Prostate gland (tissue), 2 donors: ENCODE measurements at places on chromosomes 7 and 10.

DNA sequence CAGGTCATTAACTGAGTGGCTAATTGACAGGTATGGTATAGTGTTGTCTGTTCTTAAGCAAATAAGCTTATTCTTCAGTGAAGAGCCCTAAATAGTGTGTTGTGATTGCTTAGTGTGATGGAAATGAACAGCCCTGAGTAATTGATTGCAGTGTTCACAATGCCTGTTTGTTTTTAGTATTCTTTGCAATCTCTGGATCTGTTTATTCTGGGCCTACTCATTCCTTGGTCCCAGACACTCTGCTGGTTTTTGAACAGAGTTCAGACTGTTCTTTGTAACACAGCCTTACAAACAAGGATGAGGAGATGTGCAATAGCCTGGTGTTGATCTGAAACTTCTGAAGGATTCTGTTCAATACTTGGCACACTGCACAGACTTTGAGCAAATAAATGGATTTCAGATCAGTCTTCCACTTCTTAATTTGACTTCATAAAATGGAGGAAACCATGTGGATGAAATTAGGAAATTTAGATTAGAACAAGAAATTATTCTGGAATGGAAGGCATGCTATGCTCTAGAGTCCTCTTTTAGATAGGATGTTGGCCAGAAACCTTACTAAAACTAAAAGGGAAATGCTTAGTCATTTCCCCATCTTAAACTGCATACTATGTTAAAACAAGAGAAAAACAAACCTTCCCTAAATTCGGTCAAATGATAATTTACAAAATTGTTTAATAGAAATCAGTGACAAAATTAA, 444.2 kb upstream of the SEMA3D start:
- no peak for DNase-seq

DNA sequence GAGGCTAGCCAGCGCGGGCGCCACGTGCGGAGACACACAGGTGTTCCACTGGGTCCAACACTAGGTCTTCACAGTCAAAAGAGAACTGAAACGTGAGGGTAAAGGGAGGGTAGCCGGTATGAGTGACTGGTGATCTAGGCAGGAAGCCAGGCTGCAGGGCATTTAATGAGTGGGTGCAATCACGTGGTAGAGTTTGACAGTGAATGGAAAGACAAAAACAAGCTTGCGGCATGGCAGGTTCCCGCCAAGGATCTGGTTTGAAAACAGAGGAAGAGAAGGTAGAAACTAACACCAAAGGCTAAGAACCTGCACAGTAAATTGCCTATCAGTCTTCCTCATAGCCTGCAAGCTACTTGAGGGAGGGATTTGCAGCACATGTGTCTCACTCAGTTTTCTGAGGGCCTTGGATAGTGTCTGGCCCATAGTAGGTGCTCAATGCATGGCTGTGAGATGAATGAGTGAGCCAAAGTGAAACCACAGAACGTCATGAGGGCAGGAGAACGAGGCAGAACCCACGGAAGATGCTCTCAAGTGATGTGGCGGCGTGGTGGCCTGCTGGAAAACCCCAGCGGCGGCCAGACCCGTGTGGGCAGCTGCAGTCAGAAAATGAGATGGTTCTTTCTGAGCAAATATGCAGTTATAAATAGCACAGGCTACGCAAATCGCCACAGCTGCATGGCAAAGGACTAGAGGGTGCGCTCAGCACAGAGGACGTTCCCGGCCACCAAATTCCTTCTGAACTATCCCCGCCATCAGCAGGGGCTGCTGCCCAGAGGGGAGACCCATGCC, 183.6 kb upstream of the NFE2L3 start:
- no peak for DNase-seq

DNA sequence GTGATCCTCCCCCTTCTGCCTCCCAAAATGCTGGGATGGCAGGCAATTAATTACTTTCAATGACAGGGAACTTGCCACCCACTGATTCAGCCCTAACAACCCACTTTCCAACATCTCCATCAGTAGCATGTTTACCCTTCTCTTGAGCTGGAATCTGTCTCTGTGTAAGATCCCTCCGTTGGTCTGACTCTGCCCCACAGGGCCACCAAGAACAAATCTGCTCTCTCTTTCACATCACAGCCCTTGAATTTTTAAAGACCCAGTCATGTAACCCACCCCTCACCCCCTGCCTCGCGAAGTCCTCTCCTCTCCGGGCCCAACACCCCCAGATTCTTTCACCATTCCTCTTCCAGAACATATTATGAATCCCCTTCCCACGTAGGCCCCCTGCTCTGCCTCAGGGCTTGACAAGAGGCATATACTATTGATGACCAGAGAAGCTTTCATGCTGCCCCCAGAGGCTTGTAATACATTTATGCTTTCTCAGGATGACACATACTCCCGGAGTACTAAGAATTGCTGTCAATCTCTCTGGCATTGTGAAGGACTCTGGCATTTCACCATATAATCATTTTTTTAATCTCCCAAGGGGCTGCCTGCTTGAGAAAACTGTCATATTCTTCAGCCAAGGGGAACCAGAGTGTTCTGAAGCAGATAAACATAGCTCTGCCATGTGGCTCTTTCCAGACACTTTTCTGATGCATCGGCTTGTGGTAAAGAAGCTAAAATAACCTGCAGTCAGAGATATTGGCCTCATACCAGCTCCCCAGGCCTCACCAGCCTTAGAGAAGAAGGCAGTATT, 179.2 kb upstream of the AUTS2 start:
- DNase-seq: no peak

DNA sequence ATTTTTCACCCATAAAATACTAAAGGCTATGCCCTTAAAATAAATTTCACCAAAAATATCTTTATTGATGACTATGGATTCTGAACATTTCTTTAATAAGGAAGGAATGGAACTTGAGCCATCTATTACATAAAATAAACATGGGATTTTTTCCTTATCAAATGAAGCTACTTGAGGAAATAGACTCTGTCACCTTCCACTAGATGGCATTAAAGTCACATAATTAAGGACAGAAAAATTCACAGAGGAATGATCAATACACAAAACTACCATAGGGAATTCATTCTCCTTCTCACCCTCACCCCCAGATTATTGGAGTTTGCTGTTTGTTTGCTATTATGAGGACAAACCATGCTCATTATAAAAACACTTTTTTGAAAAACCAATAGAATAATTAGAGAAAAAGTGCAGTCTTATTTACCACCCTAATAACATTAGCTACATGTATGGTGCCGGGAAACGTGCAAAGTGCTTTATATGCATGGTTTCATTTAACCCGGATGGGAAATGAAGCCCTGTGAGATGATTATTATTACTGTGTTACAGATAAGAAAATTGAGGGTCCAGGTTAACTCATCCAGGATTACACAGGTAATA, 21.1 kb upstream of the FOXI2 start:
- DNase-seq: no peak

GRCh38 chr7:100061518-100062193, 12.1 kb downstream of the ZSCAN21 start:
- no peak for DNase-seq

- DNase-seq: no peak
These were observed 60.1 kb downstream of the LANCL2 start for GRCh38 chr7:55425141-55425752.

DNA sequence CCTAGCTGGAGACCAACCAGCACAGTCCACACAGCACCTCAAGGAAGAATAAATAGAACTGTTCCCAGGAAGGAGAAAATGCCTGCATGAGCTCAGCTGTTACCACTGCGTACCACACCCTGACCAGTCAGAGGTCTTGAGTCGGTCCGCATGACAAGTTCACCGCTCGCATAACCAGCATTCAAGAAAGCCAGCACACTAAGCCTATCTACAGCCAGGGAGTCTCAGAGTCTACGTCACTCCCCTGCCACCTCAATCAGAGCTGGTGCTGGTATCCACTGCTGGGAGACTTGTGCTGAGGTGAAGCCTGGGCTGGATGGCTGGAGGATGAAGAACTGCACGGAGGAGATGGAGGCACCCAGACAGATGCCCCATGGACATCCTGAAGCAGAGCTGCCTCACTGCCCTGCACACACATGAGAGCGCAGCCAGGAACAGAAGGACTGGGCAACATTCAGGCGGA, 19.6 kb downstream of the AKR1C1 start:
- no peak for DNase-seq

- peak; percentile 19 for DNase-seq
These were observed 56.2 kb upstream of the ABLIM1 start for GRCh38 chr10:114714281-114714741.

DNA sequence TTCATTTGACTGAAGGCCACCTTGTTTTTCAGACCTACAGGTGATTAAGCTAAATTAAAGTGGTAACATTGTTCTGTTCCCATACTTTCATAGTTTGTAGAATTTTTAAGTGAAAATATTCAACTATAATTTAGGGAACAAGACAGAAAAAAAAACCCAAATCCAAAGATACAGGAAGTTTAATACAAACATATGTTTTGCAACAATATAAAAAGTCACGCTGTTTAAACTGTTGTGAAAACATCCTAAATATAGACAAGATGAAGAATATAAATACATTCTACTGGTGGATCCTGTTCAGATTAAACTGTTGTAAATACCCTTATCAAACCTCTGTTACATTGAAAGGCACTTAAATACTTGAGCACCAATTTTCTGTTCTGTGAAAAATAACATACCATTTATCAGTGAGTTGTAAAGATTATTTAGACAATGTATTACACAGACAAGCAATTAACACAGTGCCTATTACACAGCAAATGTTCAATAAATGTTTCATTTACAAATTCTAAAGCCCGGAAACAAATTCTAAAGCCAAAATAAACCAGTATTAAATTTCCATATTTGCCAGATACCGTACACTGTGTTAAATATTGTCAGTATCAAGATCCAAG, 14.2 kb downstream of the ASZ1 start:
- no peak for DNase-seq

DNA sequence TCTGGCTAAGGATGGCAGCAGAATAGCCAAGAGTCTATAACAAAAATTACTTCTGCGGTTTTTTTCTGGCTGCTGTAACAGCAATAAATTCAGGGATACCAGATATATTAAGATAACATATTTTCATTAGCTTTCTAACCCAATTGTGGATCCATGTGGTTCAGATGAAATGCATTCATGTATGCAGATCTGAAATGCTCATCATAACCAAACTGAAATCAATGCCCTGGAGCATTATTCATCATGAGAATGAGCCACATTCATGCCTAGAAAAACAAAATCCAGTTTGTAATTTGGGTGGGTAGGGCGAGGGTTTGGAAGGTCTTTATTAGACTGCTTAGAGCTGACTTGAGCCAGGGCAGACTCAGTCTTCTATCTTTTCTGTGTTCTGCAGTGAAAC, 69.8 kb upstream of the SEMA3A start:
- no peak for DNase-seq

DNA sequence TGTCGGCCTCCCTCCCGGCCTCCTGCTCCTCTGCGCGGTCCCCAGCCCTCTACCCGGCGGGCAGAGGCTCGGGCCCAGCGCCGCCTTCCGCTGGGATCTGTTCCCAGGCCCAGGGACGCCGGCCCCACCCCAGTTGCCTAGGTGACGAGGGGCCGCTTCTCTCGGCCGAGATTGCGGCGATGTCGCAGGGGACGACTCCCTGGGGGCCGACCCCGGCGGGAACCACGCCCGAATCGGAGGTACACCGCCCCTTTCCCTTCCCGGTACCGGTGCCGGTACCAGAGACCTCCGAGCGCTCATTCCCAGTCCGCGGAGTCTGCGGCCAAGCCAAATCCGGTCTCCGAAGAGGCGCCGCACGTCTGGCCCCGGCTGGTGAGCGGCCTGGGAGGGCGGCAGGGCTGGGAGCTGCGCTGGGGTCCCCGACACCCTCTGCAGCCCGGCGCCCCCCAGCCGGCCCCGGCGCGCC, at the start of gene CABCOCO1:
CABCOCO1 (plus strand) TSS at position 136 of the 466 bp plus-strand sequence; CDS start at position 180, 44 bp downstream.
- DNase-seq: peak; percentile 67

- no peak for DNase-seq
These were observed 194.4 kb downstream of the PLXNA4 start for GRCh38 chr7:132381742-132382472.

GRCh38 chr10:103353281-103353680, 2.3 kb upstream of the PCGF6 start:
- no peak for DNase-seq

DNA sequence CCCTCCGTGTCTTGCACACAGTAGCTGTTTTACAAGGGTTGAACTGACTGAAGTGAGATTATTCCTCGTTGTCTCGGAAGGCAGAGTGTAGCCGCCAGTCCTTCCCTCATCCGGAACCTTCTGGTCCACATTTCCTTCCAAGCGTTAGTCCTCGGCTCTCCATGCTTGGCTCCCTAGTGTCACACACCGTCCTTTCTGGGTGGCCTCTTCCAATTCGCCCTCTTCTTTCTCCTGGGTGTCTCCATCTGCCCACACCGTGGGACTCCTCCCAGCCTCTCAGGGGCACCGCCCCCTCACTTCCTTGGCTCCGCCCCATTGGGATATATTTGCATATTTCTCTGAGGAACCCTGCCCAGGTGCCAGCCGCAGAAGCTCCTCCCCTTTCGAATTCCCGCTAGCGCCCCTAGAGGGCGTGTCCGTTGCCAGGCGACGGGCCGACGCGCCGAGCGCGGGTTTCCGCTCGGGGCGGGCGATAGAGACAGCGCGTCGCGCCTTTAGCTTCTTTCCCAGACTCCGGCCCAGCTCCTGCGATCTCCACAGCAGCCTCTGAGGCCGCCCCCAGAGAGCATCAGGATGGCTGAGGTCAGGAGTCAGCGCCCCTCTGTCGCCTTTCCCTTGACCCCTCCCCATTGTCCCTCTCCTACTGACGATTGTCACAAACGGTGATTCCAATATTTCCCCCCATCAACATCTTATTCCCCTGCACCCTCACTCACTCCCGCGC, at the start of gene CFAP58:
CFAP58 (plus strand) TSS at position 509 of the 724 bp plus-strand sequence; CDS start at position 574, 65 bp downstream.
- DNase-seq: peak; percentile 94

DNA sequence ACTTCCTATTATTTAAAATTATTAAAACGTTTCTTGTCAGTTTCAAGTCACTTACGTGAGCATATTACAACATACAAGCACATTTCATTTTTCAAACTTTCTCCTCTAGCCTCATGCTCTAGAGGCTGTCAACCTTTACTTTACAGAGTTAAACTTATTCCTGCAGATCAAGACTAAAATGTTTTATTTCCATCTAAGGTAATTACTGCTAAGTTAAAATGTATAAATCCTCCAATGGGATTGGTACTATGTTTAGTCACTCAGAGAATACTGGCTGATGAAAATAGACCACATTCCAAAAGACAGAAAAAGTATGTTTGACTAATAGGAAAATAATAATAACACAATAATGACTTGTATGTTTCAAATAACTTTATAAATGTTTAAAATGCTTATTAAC, 8.4 kb upstream of the TRDMT1 start:
- no peak for DNase-seq

DNA sequence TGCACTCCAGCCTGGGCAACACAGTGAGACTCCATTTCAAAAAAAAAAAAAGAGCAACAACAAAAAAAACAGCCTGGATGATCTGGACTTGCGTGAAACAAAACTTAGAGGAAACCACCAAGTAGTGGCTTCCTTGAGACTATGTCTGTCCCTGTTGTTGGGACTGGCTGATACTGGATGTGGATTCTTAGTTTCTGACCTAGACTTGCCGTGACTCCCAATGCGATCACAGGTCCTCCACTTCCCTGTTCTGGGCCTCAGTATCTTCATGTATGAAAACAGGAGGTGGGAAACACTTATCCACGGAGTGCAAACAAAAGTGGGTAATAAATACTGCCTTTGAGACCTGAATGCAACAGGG, 125.7 kb downstream of the PRPF18 start:
- DNase-seq: no peak

GRCh38 chr7:69763513-69763912, 165.2 kb downstream of the AUTS2 start:
- no peak for DNase-seq
